ENCODE measurements at places on chromosomes 6 and 20.

GRCh38 chr20:48816282-48817205, 11.3 kb downstream of the PREX1 start:
- no peak for DNase-seq

- DNase-seq = no peak
These were observed 19.5 kb downstream of the GSTA4 start for GRCh38 chr6:52975580-52975979.

DNA sequence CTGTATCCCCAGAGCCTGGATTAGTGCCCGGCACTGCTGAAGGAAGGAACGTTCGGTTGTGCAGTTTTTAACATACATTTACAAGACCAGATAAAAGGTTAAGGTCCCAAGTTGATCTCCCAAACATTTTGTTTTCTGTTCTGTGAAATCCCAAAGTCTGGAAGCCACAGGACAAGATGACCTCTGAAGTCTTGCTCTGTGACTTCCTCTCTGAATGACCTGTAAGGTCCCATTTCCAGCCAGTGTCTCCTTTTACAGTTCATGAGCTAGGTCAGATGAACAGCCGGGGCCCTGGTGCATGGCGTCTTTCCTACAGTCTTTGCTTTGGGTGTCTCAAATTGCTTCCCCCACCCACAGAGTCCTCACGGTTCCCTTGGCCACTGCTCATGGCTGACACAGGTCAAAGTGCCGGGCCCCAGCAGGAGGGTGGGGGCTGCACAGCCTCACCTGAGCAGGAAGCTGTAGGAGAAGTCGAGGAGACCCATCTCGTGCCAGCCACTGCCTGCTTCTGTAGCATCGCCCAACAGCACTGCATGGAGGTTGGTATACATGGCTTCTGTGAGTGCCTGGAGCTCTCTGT, 24.0 kb downstream of the PTGIS start:
- DNase-seq = no peak

DNA sequence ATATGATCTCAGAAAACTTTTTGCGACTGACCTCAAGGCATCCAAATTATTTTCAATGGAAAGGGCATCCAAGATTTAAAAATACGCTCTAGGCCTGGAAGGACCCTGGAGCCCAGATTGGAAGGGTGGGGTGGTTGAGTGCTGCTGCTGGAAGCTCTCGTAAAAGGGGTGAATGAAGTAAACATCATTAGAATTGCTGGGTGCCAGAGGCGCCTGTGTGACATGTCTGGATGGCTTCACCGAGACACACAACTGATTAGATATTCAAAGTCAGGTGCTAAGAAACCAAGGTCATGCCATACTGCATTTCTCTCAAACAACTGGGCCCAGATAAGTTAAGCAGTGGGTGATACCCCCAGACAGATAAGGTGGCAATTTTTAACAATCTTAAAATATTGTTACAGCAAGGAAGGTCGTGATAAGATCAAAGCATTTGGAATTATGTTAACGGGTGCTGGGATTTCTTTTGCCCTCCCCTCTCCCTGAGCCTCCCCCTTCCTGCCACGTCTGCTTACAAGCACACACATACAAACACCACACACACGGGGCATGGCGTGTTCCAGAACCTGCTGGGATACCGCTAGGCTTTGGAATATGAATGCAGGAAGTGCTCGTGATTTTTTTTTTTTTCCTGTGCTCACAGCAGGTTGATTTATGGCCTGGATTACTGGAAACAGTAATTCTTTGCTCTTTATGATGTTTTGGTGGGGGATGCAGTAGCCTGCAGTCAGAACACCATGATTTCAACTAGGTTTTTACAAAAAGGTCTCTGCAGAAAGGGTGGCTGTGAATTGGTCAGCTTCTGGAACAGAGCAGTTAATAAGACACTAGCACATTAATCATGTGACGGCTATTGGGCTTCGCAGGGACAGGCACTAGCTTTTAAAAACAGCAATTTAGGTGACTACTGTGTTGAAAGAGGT, 551.2 kb downstream of the QKI start:
- no peak for DNase-seq

DNA sequence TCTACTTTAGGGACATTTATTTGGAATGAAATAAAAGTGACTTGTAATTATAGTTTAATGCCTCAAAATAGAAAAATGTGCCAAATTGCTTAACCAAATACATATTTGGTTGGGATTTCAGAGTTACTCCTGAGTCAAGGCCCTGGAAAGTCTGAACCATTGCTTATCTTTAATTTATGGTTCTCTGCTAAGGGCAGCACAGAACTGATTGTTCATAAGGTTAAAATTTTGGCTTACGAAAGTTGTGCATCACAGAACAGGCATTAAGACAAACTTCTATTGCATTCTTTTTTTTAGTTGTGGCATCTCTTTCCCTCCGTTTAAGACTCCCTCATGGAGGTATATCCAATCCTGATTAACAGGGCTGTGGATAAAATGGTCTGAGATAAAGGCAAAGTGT, 92.2 kb upstream of the TENT5A start:
- no peak for DNase-seq
